ENCODE measurements at places on chromosomes 1 and 21. TPM values are rescaled to one million over a fixed set of nuclear protein-coding genes. Genes with fewer than 3 reads are reported as not detected.

DNA sequence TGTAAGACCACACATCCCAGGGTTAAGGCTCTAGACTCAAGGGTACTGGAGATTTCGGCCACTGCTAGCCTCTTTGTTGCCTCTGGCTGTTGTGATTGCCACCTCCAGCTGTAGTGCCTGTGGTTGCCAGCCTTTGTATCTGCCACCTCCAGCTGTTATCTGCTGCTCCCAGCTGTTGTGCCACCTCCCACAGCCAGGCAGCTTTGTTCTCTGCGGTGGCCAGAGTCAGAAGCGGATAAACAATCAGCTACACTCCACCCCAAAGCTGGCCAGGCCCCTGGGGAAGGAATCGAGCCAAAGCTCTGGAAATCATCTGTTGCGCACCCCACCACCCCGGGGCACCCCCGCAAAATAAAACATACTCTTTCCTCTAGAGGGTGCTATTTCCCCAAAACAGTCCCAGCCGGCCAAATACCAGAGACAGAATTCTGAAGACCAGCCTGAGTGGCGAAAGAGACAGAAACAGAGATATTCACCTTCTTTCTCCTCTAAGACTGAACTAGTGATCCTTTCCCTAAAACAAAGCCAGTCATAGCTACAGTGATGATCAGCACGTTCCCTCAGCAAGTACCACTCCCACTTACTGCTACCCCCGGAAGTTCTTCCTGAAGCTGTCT is 14.8 kb upstream of the PIGM start:
- no peak for DNase-seq

GRCh38 chr1:184900507-184900906 is 73.8 kb downstream of the NIBAN1 start:
- DNase-seq: no peak

DNA sequence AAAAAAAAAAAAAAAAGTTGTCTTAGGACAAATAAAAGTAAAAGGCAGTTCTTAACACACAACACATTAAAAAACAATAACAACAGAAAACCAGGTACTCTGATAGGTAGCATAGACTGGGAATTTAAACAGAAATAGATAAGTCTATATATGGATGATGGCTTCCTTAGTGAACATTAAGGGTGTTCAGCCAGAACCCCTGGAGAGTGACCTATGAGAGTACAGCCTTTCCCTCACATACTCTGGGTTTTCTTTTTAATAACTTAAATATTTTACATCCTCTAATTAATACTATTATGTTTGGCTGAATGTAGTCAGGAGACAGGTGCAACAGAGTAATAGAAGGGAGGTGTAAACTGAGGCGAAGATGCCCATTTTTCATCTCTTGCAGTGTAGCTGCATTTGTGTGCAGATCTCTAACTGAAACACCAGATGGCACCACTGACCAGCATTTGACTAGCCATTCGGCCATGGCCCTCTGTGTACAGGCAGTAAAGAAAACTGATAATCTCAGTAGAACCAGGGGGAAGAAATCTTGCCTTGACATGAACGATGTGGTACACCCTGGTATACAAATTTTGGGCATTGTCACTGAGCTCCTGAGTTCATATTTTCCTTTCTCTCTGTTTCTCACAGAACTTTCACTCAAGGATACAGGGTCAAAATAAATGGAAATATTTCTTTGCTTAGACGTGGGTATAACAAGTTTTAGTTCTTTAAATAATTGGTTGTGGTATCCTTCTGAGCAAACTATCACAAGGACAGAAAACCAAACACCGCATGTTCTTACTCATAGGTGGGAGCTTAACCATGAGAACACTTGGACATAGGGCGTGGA is 7.6 kb downstream of the TTF2 start:
- DNase-seq: peak; percentile 42

DNA sequence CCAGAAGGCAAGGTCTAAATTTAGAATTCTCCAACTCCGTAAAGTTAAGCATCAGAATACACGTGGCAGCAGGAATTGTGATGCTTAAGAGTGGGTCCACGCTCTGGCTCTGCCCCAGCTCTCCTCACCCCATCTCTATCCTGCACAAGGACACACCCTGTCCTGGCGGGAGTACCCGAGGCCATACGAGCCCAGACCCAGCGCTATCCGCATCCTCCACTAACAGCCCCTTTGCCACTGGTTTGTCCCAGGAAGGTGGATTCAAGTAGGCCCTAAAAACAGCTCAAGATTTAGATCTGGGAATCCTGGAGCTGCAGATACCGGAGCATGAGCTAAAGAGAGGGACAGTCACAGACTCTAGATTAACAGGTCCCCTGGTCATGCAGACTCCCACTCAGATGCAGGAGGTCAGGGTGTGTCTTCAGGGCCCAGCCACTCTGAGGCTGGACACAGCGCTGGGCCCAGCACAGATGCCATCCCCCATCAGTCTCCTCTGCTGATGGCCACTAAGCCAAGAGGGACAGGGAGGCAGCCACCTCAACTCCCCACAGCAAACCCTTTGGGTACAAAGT is 393.3 kb downstream of the NPHP4 start:
- no peak for DNase-seq

DNA sequence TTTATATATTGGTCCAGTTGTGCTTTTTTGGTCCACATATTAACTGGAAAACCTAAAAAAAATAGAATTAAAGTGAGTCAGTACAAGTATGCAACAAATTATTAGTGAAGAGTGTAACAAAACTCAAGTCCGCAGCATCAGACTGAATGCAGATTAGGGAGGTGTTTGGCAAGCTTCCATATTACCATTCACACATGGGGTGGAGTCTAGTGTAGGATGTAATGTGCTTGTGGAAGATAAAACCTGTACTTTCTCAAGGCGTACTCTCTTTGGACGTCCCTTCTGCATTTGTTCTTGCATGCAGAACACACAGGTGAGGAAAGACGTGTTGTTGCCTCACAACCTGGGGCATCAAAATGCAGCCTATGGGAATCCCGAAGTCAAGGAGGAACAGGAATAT is 668.7 kb downstream of the MRPL39 start:
- no peak for DNase-seq

DNA sequence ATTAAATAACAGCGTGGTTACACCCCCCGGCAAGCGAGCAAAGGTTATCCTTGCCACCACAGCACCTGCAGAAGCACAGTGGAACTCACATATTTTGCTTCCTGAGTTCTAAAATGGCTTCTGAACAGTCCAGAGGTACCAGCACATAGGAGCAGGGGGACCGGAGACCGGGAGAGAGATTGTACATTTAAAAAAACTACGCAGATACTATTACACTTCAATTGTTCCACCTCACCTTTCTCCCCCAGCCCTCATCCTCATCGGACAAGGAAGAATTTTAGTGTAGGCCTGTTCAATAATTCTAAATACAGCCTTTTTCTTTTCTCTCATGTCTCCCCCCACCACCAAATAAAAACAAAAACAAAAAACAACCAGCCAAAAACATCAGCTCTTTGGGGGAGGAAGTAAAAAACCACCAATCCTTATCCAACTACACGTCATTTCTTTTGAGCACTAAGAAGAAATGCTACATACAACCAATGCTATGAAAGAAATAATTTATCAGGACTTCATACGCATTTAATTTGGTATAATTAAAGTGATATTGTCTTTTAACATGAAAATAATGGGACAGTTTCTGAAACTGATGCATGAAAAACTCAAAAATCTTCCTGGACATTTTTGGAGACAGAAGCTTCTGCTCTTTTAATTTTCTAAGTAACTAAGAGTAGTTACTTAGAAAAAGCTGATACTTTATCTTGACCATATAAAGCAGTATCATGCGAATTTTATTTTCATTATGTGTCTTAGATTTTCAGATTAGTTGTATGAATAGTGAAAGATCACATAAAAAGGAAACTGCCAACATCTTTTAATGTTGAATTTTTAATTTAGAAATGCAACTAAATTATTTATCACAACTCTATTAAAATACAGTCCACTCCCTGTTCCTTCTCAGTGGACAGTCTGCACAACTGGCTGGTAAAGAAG is 9.1 kb downstream of the CDKN2C start:
- no peak for DNase-seq

- no peak for DNase-seq
Measured at GRCh38 chr1:78348496-78349284, 142.1 kb upstream of the PTGFR start.

HIVEP3 gene
- polyA plus RNA-seq: 3.3 TPM

DNA sequence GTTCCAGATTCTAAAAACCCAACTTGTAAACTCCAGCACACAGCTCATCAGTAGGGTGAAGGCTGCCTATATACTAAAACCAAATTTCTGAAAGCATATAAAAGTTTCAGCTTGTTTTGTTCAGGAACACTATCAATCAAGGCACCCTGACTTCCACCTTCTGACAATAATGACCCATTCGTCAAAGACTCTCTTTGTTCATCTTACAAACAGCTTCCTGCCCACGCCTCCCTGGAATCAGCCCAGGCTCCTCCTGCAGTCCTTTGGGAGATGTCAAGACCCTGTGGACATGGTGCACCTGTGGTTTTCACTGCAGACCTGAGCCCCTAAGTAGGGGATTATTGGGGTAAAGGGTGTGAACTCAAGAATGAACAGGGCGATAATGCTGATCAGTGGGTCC is 178.9 kb upstream of the CAMK1G start:
- DNase-seq: no peak

GRCh38 chr1:224435318-224435763 is 744 bp upstream of the WDR26 start:
- DNase-seq: peak; percentile 12

GRCh38 chr21:34822942-34823341 is 154.1 kb downstream of the CLIC6 start:
- DNase-seq: no peak

DNA sequence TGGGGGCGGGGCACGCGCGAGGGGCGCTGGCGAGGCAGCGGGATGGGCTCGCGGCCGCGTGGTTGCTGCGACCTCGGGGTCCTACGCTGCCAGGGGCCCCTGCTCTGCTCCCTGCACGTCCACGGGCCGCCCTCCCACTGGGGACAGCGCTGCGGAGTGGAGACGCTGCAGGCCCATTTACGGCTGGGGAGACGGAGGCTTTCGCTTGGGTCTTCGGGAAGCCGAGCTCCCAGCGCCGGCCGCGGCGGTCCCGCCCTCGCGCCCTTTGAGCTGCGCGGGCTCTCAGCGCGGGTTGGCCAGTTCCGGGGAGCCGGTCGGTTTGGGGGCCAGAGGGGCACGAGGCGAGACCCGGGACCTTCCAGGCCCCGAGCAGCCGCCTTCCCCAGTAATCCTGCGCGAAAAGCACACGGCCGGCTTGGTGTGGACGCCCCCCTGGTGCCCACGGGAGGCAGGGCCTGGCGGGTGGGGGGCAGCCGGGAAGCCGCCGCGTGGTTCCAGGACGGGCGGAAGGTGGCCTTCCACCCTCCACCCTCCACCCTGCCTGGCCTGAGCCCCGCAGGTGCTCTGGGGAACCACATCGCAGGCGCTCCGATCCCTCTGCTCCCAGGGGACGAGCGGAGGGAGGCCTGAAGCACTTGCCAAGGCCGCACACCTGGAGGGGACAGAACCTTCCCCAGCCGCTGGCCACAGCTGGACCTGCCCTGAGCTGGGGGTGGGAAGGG is 570 bp upstream of the PEX10 start:
- no peak for DNase-seq

TRPM2 gene
- polyA plus RNA-seq: 1.2 TPM

EPHA10 gene
- polyA plus RNA-seq: 0.24 TPM

SPATA17 gene
- polyA plus RNA-seq: 13.0 TPM

DNA sequence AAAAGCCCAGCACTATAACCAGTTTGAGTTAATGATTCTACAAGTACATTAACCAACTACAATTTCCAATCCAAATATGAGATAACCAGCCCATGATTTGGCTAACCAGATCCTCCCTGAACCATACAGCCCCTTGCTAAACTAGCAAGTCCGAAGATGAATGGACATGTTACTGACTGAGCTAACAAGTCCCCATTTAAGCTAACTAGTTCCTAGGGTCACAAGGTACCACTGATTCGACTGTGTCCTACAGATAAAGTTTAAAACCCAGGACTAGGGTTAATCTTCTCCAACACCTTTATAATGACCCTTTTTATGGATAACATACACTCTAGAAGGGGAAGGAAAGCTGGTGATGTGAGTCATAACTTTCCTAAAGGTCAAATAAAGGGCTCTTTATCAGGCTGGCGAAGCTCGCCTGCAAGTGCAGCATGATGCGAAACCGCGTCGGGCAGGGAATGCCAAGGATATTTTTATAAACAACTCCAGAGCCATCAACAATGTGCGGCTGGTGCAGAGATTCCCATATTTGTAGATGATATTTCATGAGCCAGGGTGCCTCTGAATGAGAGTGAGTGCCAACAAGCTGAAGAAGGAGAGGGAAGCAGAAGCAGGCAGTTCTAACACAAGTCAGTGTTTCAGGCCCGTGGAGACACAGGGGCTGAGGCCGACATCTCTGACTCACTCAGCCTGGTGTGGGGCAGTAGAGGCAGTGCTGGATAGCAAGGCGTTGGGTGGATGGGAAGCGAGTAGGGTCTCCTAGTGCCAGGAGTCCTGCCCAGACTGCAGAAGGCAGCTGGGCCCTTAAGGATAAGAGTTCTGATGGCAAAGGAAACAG is 75.6 kb upstream of the ROR1 start:
- DNase-seq: no peak

DNA sequence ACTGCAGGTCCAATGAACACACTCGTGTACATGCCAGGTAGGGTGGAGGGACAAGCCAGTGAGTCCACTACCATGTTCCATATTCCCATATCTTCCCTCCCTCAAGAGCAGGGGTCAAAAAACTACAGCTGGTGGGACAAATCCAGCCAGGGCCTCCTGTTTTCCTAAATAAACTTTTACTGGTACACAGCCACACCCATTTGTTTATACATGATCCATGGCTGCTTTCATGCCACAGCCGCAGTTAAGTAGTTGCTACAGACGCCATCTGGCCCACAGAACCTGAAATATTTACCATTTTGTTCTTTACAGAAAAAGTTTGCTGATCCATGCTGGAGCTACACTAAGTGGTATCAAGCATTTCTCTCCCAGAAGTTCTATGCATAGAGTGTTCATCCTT is 42.4 kb downstream of the CASQ2 start:
- DNase-seq: no peak

SHISA4 gene
- 16.9 TPM for polyA plus RNA-seq

DNA sequence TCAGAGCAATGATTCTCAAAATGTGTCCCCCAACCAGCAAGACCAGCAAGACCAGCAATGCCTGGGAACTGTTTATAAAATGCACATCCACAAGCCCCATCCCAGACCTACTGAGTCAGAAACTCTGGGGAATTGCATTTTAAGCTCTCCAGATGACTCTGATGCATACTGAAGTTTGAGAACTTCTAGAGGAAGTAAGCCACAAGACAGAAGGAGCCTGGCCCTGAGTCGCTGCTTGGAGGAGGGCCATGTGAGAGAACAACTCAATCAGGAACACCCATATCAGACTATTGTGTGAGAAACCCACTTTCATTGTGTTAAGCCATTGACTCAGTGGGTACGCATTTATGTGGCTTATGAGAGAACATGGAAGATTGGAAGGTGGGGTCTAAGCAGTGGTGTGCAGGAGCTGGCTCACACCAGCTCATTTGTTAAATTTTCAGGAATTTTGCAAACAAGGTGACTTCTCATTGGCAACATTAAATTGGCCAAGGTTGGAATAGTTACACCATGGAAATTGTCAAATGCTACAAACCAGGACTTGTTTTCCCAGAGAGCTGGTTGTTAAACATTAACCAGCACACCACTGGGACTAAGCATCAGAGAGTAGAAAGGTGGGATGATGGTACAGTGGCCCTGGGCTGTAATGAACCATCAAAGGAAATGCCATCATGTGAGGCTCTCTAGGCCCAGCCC is 38.9 kb downstream of the ATP1A1 start:
- DNase-seq: peak; percentile 29
